Renal cortex interstitium (tissue), 15 donors: ENCODE measurements at places on chromosomes 1 and 21.

DNA sequence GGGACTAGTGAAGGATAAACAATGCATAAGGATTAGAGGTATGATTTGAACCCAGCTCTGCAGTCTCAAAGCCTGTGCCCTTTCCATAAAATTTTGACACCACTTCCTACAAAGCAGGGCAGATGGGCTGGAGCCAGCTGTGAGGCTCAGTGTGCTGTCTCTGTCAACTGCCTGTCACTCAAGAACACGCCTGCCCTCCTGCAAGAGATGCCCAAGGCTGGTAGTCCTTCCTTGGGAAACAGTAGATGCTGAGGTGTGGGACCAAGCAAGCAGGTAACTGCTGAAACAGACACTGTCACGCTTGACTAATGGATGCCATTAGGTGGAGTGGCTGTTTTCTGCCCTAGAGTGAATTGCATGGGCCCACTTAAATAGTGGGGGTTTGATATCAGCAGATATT lies 402.0 kb downstream of the PTPRU start:
- DNase-seq: no peak

DNA sequence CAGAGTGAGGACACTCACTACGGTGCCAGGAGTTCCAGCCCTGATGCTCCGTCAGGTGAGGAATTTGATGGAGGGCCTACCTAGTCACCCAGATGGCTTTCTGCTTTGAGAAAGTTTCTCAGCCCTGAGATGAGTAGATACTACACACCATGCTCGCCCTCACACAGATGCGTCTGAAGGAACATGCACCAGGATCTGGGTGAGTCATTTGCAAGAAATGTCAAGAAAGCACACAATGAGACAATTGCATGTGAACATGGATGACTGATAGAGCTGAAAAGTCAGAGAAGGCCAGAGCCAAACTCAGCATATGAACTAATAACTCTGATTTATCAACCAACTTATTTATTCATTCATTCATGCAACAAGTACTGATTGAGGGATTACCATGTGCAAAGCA lies 483.9 kb downstream of the OMA1 start:
- DNase-seq: no peak

DNA sequence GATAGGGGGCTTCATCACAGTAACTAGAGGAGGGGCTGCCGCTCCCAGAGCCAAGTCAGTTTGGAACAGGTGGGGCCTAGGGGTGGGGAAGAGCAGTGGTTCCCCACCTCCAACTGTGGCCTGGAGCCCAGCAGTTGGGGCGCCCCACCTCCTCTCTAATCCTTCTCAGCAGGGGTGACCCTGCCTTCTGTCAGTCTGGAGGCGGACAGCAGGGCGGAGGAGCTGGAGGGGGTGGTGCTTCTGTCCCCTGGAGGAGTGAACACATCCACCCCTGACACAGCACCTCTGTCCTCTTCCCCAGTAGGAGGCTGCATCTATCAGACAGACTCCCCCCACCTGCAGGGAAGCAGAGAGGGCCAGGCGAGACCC lies 73.8 kb downstream of the MRPL37 start:
- DNase-seq: no peak

DNA sequence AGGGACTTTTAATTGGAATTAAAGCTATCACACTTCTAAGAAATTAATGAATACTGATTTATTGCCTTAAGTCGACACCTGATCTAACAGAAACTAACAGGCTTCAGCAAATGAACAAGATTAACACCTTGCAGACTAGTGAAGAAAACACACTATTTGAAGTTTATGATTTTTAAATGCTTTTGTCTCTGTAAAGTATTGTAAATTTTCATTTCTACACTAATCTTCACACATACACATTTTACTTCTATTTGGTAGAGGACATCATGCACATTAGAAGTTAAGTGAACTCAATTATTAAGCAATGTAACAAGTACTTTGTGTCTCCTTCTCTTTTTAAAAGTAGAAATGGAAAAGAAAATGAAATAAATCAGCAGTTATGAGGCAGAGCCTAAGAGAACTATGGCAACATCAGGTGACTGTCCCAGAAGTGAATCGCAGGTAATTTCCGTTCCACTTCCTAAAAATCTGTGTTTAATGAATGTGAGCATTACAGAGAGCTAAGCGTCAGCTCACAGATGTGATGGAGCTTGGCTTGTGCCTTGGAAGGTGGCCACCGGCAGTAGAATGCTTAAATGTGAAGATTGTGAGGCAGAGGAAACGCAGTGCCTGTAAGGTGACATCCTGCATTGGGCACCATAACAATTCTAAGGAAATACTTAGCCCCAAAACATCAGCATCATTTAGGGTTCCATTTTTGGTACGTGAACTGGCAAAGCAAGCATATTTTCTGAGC lies 1.2 kb downstream of the PRMT2 start:
- DNase-seq: no peak

GRCh38 chr1:50491142-50491541 lies 67.9 kb upstream of the DMRTA2 start:
- no peak for DNase-seq

GRCh38 chr1:50559421-50559820 lies 136.2 kb upstream of the DMRTA2 start:
- no peak for DNase-seq

DNA sequence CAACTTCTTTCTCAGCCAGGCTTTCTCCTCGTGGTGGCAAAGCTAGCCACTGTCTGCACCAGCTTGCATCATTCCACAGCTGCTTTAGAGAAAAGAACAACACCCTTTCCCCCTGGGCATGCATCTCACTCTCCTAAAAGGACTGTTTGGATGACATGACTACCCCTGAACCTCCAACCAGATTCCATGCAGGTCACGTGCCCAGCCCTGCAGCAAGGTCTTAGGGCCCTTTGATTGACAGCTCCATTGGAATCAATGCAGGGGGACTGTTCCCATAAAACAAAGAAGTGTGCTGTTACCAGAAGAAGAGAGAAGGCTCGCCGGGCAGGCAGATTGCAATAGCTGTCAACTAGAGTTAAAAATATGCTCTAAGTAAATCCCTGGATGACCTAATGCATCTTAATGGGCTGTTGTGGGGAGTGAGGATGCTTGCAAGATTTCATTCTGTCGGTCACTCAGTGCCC lies 24.4 kb downstream of the KCNA2 start:
- no peak for DNase-seq

GRCh38 chr1:107750364-107750959 lies 214.5 kb downstream of the VAV3 start:
- peak; percentile 51 for DNase-seq

- no peak for DNase-seq
Measured at GRCh38 chr1:76285578-76286135, 211.1 kb downstream of the ST6GALNAC3 start.

- no peak for DNase-seq
Measured at GRCh38 chr1:234820597-234820996, 210.6 kb upstream of the IRF2BP2 start.

DNA sequence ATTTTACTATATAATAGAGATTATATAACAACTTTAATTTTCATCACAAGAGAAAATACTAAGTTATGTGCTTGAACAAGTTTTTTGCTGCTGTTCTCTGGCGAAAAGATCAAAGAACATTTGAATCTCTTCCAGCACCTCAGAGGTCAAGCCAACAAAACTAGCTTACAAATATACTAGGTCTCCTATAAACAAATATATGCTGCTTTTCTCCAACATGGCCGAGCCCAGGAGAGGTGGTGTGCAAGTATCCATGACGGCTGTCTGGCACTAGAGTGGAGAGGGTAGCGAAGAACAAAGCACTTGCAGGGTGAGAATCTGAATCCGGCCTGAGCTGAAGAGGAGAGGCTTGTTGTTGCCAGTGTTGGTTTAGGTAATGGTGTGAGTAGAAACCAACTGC lies 7.5 kb upstream of the FMO3 start:
- no peak for DNase-seq

DNA sequence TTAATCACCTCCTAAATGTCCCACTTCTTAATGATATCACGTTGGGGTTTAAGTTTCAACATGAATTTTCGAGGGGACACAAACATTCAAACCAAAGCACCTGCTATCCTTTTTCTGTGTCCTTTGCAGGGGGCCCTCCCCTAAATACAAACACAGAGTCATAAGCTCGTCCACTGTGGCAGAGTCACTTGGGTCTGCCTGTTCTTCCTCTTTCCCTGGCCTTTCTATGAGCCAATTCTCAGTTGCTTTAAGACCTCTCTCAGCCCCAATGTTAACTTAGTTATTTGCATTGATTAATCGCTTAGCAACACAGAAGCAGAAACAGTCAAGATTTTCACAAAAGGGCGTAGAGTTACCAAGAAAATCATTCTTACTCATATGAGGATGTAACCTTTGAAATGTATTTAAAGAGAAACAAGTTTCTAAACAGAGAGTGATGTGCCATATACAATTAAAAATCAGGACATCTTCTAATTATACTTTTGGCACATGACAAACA lies 14.9 kb downstream of the APCS start:
- DNase-seq: no peak

- no peak for DNase-seq
Measured at GRCh38 chr1:106879538-106879937, 176.9 kb upstream of the PRMT6 start.

DNA sequence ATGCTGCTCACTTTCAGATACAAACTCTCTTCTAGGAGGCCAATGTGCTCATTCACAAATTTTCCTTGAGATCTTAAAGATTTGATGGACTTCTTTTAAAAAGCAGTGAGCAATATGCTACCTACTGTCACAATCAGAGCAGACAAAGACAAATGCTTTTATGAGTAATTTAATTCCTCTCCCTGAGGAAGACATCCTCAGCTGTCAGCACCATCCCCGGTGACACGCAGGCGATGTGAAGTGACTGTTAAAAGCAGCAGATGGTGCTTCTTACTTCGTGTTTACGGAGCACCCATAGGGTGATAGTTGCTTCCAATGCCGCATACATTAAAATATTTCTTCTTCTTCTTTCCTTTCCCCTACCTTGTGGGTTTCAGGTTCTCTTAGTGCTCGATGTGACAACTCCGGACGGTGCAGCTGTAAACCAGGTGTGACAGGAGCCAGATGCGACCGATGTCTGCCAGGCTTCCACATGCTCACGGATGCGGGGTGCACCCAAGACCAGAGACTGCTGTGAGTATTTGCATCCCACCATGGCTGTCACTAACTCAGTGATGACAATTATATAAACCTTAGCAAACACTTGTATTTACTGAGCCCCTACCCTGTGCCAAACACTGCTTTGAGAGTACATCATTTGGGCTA lies 29.1 kb downstream of the LAMC2 start:
- DNase-seq: no peak

- no peak for DNase-seq
Measured at GRCh38 chr1:62905872-62906271, 121.9 kb downstream of the ATG4C start.

DNA sequence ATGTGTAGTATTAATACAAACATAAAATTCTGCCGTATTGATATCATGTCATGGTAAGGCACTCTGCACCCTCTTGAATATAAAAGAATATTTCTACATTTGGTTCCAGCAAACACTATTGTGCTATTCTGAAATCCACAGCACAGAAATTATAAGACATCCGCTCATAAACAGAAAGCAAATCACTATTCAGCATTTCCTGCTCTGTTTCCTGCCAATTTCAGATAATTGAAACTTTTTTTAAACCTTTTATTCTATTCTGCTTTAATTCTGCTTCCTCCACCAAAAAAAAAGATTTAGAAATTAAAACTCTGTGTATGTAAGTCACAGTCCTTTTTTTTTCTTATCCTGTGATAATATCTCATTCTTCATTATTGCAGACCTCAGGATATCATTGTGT lies 39.6 kb upstream of the PLEKHO1 start:
- no peak for DNase-seq

DNA sequence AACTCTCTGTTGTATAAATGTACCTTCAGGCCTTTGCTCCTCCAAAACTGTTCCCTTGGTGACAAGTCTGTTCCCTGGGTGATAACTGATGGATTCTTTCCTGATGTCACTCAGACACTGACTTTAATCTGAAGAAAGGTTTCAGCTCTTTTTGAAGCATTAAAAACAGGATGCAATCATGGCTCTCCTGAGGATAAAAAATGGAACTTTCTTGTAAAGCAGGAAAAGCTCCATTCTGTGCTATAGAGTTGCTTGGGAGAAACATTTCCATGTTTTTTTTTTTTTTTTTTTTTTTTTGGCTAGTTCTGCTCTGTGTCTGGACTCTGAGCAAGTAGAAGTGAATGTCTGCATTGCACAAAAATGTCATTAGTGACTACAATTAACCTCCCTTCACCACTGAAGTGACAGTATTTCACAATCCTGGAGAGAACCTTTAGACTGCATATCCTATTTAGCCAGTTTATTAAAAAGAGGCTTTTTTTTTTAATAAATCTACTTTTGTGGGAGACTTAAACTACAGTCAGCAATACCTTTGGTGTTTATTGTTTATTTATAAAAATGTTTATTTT lies 101.7 kb upstream of the PRMT6 start:
- DNase-seq: no peak

DNA sequence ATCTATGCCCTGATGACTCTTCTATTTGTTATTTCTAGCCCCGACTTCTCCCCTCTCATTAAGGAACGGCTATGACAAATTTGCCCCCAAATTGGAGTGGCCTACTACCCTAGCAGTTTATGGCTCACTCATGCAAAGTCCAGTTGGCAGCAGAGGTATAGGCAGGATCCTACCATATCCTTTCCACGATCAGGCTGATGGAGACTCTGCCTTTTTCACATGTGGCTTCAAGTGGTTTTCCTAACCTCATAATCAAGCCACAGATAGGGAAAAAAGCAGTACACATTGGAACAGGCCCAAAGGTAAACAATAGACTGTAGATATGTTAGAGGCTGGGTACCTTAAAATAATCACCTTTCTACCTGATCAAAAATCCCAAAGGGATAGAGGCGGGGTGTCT lies 292.5 kb downstream of the NCAM2 start:
- DNase-seq: no peak

- DNase-seq: no peak
Measured at GRCh38 chr21:35481005-35481404, 431.9 kb upstream of the RUNX1 start.

- DNase-seq: no peak
Measured at GRCh38 chr1:35838693-35839245, 31.0 kb downstream of the AGO4 start.

DNA sequence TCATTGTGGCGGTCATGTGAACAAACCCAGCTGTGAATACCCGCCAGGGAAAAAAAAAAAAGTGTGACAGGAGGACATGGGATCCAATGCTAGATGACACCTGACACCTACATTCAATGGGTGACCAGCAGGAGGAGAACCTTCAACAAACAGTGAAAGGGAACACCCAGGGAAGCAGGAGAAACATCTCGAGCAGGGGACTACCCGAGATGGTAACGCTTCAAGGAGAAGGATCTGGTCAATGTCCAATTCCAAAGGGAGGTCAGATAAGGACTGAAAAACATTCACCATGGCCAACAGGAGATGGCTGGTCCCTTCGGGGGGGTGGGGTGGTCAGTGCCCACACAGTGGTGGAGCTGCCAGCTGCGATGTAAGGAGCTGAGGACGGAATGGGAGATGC lies 46.3 kb downstream of the PTPN14 start:
- no peak for DNase-seq
